GM12891 (cell line): ENCODE measurements at places on chromosomes 5 and 9.

DNA sequence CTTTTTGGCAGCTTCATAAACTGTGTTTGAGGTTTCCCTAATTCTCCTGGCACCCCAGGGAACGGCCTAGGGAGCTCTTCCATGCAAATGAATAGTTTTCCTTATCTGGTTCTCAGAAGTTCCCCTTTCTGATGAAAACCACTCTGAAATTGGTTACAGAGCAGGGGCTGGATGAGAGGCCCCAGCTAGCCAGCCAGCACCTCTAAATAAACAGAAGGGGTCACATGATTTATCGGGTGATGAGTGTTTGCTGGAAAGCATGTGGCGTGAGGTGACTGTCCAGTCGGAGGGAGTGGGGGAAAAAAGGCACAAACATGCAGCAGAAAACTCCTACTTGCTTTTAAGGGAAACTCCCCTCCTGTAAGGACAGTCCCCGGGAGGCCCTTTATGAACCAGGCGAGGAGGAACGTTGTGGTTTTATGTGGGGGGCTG is 261.2 kb upstream of the ANKRD55 start:
- DNase-seq, result no peak

DNA sequence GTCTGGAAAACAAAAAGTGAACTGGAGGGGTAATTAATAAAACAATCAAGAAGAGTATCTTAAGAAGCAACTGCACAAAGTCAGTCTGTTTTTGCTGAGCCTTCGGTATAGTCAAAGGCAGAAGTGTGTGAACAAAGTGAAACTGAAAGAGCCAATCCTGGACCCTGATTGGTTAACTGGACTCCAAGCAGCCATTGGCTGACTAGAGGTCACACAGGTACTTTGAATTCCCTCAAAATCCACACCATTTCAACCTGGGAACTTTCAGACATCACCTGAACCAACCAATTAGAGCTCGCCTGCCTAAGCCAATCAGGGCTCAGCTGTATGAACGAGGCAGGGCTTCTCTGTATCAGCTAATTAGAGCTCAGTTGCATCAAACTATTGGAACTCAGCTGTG is 286.7 kb downstream of the TLE4 start:
- no peak for DNase-seq

DNA sequence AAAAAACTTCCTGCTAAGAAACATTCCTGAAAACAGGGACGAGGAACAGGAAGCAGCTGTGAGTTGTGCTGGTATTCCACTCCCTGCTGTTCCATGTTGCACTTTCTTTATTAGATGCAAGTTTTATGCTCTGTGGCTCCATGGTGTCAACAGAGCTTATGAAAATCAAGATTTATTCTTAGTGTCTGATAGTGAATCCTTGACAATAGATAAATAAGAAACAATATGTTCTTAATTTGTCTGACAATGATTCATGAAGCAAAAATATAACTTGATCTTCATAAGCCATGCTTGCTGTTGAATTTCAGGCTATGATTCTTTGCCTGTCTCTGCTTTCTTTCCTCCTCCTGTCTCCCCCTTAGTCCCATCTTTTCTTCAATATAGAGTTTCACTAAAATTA is 119.6 kb downstream of the DROSHA start:
- no peak for DNase-seq

DNA sequence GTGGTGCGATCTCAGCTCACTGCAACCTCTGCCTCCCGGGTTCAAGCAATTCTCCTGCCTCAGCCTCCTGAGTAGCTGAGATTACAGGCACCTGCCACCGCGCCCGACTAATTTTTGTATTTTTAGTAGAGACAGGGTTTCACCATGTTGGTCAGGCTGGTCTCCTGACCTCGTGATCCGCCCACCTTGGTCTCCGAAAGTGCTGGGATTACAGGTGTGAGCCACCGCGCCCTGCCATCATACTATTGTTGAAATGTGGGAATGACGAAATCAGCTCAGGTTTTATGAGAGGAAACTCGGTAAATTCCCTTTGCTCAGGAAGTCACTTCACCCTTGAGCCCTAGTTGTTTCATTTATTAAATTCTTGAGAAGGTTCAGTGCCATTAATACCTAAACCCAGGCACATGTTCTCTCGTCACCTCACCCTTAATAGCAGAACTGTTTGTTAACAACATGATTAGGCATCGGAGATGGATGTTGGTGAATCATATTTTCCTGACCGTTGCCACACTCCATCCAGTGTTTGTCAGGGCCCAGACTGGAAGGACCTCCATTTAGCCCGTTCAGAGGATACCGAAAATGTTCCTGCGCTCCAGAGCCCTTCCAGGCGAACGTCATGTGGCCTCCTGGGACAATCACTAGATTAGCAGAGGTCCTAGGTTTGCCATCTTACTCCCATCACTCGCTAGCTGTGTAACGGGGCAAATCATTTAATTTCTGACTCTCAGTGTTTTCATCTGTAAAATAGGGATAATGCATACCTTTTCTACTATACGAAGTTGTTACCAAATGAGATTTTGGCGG is 20.0 kb upstream of the CREBRF start:
- DNase-seq, result no peak

DNA sequence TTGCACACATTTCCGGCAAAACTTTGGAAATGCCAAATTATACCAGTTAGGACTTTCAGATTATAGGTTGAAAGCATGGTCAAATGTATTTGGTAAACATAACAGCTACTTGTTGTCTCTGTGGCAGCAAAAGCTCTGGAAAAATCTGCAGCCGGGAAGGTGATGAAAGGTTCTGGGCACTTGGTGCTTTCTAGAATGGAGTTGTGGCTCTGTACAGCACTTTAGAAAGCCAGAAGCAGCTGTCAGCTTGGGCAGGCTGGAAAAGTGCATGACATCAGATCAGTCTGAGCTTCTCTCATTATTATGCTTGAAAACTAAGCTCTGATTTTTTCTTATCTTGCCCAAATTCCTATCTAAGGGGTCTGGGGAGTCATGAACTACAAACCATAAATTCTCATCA is 118.6 kb upstream of the MAST4 start:
- DNase-seq, result no peak

GRCh38 chr5:139904816-139905661 is 109.4 kb downstream of the PSD2 start:
- DNase-seq, result no peak

DNA sequence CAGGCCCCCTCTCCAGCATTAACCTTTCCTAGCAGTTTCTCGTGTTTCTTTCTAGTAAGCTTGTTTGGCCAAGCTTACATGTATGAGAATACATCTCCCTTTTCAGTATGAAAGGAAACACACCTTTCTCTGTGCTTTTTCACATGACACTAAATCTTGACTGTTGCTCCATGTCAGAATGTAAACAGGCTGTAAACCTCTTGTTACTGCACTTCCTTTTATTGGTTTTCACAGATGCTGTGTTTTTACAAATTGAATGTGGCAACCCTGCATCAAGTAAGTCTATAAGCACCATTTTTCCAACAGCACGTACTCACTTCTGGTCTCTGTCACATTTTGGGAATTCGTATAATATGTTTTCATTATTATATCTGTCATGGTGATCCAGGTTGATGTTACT is 2.2 kb upstream of the CANX start:
- DNase-seq, result no peak

DNA sequence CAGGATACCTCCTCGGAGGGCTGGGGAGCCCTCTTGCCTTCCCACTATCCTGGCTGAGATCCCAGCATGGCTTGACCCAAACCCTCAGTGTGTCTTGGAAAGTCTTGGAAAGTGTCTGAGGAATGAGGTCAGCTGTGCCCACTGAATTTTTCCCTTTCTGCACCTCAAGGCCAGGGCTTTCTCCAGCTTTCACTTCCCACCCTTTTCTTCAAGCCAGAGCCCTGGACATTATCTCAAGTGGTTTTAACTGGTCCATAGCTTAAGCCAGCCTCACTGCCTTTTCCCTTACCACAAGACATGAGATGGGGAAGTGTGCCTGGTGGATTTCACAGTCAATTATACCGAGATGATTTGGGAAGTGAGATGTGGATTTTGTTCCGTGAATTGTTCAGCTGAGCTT is 35.7 kb upstream of the LHX2 start:
- no peak for DNase-seq

- no peak for DNase-seq
These were observed 320.3 kb downstream of the SPATA31D1 start for GRCh38 chr9:82308836-82309235.

- DNase-seq, result no peak
These were observed 527.8 kb downstream of the MTRR start for GRCh38 chr5:8396756-8397155.

GRCh38 chr9:129626625-129627284 is 792 bp downstream of the NTMT1 start:
- no peak for DNase-seq

DNA sequence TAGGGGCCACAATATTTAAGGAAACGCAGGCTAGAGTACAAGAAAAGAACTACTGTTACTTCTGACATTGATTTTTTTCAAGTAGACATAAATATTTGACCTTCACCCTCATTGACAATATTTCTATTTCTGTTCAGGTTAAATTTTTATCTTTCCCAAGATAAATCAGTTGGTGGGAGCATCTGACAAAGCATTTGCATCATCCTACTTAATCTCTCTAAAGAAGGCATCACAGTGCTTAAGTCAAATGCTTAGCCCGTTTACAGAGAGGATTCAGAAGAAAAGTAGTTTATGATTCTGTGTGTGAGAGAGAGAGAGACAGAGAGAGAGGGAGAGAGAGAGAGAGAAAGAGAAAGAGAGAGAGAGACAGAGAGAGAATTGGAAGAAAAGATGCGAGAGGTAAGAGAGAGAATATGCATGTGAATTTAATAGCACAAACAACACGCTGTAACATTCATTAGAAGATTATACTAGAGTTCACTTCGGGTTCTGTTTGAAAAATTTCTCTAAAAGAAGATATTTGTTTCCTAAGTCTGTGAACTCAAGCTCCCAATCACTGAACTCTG is 1093.3 kb upstream of the CDH6 start:
- no peak for DNase-seq

- DNase-seq, result no peak
These were observed 160.5 kb upstream of the KCNN2 start for GRCh38 chr5:114201332-114201731.

DNA sequence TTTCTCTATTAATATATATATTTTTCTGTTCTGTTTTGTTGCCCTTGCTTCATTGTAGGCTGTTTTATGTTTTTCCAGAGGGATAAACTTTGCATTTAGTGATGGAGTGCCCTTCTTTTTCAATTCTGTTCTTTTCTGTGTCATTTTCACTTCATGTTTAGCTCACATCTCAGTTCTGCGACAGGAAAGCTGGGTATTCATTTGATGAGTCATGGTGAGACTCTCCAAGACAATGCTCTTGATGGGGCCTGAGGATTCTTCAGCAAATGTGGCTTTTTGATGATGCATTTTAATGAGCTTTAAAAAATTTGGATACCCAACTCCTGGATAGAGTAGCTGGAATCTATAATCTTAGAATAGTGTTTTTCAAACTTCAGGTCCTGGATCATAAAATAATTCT is 56.5 kb upstream of the SPATA31D4 start:
- DNase-seq, result no peak

- no peak for DNase-seq
These were observed 2.8 kb downstream of the NIPSNAP3A start for GRCh38 chr9:104750185-104750767.

DNA sequence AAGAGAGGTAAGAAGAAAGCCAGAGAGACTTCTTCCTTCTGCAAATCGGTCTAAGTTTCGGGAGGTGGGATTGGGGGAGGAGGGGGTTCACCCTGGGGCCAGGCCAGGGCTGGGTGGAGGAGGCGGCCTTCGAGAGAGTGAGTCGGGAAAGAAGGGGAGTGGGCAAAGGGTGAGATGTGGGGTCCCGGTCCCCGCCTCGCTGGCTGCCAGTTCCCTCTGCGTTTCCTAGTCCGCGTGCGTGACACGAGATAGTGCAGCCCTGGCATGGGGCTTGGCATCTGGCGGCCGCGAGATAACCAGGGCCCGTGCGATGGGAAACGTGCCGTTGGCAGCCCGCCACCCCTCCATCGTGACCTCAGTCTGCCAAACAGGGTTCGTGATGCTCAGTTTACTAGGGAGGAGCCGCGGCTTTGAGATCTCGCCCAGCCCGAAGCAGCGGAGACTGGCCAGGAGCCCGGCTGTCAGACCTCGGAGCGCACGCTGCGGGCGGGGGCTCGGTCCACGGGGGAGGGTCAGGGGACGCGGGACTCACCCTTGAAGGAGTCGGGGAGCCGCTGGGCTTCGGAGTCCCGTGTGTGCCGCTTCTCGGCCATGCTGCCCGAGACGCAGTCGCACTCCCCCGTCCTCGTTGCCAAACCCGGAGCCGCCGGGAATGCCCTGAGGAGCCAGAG is at the start of gene STOM:
Gene STOM (minus strand): TSS at position 656 of the 671 bp plus-strand sequence. CDS start 63 bp downstream, at position 593.
- no peak for DNase-seq

- DNase-seq, result peak; percentile 99
These were observed at the start of gene DNM1 for GRCh38 chr9:128203024-128203706. TSS of gene DNM1 (plus strand) at chr9:128203379. CDS start at chr9:128203471, 92 bp downstream.

DNA sequence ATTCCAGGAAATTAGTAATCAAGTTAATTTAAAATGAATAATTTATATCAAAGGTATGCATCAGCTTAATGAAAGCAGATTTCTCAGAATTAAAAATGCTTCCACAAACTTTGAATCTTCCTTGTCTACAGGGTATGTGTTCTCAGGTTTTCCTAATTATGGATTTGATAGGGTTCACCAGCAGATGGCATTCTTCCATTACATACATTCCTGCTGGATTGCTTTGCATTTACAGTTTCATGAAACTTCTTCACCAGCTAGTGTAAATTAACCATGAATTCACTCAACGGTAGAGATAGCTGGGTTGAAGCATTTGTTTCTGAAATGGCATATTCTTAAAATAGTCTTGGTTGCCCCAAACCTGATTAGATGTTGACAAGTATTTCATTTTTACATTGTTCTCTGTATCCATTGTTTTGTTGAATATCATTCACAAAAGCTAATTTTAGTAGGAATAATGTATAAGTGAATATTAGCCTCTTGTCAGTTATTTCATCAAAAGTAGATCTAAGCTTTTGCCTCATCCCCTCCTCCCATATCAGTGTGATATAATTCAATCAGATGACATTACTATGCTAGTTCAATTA is 68.7 kb upstream of the WDR41 start:
- no peak for DNase-seq

GRCh38 chr9:42388146-42388690 is 204.8 kb downstream of the SPATA31A6 start:
- DNase-seq, result peak; percentile 13

DNA sequence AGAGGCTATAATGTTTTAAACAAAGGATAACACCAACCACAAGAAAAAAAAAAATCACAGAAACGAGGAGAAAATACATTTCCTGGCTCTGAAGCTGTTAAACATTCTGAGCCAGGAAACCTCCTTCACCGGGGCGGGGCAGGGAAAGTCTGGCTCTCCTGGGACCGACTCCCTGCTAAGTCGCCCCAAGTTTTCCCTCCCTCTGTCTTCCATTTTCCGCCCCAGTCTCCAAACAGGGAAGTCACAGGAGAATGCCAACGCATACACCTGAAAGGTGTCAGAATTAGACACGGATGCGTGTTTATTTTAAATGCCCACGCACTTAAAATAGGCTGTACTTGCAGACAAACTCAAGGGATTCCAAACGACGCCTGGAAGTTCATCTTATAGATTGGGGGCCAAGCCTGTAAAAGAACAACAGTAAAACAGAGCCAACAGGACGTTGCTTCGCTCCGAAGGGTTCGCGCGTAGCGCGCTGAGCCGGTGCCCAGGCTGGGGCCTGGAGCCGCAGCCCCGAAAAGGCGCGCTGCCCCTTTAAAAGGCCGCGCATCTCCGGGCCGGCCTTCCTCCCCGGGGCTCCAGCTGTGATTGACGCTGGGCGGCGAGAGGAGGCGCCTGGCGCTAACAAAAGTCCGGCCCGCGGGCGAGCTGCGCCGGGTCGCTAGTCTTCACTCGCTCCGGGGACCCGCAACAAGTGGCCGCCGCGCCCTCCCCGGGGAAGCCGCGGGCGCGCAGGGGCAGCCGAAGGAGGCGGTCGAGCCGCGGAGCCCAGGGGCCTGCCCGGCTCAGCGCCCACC is at the start of gene FBXL7:
Gene FBXL7 (plus strand): TSS at position 653 of the 797 bp plus-strand sequence.
- peak; percentile 25 for DNase-seq

GRCh38 chr5:157107508-157107907 is 1.3 kb downstream of the HAVCR2 start:
- DNase-seq, result no peak
